ENCODE measurements at places on chromosomes 4 and X. TPM values are rescaled to one million over a fixed set of nuclear protein-coding genes. Genes with fewer than 3 reads are reported as not detected.

The TRO gene
- polyA plus RNA-seq, result 129 TPM

DNA sequence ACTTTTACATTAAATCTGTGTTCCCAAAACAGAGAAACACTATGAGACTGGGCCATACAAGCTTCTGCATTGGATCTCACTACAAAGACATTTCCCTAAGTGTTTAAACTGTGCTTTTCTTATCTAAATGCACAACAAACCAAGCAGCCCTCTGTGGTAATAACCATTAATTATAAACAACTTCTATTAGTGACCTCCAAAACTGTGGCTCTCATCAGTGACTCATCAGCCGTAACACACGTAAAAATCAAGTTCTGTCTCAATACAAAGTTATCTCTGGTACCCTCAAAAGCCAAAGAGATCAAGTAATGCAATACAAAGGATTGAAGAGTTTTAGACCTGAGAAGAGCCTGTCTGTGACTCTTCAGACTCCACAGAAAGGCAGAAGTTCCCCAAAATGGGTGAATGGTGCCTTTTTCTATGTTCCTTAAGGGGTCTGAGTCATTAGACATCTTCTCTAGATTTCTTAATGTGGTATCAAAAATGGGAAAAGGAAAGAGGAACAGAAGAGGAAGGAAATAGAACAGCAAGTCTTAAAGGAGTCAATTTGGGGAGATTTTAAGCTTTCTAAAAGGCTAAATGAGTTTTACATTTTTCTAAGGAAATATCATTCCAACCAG, 189.8 kb upstream of the PPP1R2C start:
- no peak for DNase-seq

The KLHL4 gene
- 6.5 TPM for polyA plus RNA-seq

DNA sequence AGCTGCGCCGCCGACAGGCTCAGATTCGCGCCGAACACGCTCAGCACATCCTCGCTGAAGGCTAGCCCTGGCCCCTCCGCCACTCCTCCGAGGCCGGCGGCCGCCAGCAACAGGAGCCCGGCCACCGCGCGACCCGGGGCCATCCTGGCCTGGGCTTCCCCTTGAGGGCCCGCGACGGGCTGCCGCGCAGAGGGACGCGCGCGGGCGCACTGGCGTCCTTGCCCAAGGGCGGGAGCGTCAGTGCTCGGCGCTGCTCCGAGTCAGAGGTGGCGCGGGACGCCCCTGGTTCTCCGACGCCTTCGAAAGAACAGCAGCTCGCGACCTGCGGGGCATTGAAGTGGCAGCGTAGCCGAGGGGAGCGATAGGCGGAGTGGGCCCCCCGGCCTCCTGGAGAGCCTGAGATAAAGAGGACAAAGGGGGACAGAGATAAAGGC, 745 bp downstream of the SLC39A8 start:
- peak; percentile 46 for DNase-seq

The USP17L13 gene
- polyA plus RNA-seq, result not detected

- DNase-seq, result no peak
These were observed 183.1 kb upstream of the TTC29 start for GRCh38 chr4:147128787-147129186.

DNA sequence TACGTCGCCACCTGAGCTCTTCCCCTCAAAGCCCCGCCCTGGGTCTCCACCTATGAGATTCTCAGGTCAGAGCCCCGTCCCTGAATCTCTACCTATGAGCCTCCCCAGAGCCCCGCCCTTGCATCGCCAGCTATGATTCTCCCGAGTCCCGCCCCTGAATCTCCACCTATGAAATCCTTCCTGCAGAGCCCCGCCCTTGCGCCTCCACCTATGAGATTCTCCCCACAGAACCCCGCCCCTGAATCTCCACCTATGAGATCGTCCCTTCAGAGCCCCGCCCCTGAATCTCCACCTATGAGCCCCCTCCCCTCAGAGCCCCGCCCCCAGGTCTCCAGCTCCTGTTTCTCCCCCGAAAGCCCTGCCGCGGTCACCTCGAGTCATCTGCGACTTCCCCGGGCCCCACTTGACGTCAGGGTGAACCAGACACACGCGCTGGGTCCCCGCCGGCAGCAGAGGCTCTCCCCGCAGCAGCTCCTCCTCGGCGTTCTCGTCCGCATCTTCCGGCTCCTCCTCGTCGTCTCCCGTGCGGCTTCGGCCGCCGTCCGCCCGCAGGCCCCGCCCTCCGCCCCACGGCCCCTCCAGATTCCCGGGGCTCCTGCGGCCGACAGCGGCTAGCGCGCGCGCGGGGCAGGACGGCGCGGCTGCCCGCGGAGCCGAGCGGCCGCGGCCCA, 393 bp downstream of the GTPBP6 start:
- DNase-seq, result peak; percentile 97

- DNase-seq, result no peak
These were observed 229.5 kb downstream of the GALNTL6 start for GRCh38 chr4:172042714-172043114.

Measured in left kidney (tissue), 8 donors.